Transverse colon (tissue), 4 donors: ENCODE measurements at places on chromosomes 13 and 19.

- DNase-seq: no peak
Observed at GRCh38 chr13:97901716-97902115, 51.8 kb upstream of the IPO5 start.

- DNase-seq: no peak
Observed at GRCh38 chr13:77519808-77520207, 15.7 kb upstream of the SCEL start.

DNA sequence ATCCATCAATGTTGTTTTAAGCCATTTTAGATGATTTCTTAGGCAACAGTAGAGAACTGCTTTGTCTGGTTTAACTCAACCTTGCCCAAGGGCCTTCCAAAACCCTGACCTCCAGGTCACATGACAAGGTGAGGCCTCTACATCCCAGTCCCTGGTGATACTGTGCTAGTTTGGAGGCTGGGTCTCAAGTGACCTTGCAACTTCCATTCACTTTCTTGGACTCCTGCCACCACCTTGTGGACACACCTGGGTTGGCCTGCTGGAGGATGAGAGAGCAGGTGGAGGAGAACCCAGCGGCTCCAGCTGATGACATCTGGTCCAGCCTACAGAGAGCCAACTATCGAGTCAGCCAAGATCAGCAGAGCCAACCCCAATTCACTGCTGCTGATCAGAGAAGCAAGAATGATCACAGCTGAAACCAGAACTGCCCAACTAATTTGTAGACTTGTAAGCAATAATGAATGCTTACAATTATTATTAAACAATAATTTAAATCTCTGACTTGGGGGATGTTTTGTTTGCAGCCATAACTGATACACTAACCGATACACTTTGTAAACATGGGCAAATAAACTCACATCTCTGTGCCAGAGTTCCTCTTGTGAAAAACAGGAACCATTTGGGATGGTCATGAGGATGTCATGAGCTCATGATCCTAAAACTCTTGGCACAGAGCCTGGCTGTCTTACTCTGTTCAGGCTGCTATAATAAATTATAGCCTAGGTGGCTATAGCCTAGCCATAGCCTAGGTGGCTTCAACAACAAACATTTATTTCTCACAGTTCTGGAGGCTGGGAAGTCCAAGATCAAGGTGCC is 11.5 kb downstream of the FAM187B start:
- DNase-seq: peak; percentile 65

DNA sequence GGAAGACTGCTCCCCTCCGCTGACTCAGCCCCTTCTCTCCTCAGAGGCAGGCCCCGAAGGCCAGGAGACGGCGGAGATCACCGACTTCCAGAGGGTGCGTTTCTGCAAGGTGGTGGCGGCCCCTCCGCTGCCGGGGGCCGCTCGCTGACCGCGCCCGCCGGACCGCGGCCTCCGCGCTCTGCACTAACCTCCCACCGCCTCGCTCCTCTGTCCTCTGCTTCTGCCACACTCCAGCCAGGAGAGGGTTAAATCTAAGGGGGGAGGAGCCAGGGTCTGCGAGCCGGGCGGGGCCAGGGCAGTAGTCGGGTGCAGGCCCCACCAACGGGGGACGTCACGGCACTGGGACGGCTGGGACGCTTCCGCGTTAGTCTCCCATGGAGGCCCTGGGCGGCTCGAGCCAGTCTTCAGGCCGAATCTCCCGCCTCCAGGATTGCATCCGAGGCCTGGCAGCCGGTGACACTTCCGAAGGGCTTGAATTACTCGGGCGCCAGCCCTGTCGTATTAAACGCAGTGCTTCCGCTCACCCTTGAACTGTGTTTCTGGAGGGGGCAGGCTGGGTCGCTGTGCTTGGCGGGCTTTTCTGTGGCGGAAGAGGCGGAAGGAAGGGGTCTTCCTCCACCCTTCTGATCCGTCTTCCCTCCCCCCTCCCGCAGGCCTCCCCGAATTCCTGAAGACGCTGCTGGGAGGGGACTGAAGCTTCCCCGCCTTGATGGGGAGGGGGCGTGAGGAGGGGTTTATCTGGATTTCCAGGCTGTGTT is 1.2 kb upstream of the INAFM1 start:
- DNase-seq: peak; percentile 95

DNA sequence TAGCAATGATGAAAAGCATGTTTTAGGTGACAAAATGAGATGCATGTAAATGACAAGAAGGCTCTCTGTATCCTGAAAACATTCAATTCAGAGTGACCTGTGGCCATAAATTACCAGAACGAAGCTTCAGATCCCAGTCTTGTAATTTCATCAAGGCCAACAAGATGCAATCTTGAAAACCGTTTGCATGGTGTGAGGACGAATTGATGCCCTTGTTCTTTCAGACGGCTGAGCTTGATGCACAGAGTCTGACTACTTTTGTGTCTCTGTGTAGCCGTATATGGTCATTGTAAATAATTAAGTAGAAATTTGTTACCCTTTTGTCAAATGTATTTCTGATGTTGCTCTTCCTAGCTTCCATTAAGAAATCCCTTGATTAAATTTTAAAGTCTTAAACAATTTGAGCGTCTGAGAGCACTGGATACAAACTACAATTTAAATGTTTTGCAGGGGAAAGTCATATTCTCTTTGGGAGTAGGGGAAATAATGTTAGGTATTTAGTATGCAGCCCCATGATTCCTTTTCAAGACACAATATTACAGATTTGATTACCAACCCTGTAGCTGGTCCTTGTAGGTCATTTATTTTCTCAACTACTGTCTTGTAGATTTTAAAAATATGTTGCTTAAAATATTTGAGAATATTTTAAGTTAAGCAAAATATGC is 125.8 kb upstream of the PCDH9 start:
- DNase-seq: no peak

DNA sequence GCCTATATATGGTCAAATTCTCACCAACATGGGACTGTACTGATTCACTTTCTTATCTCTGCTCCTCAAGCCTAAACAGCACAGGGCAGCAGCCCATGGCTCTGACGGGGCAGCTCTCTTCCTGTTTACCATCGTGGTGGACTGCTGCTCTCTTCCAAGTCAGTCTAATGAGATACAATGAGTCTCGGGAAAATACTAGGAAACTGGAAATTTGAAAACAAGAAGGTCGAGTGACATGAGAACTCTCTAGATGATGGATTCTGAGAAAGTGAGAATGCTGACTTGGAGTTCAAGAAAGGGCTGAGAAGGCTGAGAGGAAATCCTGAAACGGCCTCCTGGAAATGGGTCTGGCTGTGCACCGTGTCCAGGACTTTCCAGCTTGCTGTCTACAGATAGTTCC is 122.8 kb upstream of the ARGLU1 start:
- no peak for DNase-seq

- DNase-seq: peak; percentile 44
Observed at GRCh38 chr19:49677231-49677900, at the start of gene PRMT1. PRMT1 (plus strand) TSS chr19:49677271; CDS start chr19:49677281, 10 bp downstream.

DNA sequence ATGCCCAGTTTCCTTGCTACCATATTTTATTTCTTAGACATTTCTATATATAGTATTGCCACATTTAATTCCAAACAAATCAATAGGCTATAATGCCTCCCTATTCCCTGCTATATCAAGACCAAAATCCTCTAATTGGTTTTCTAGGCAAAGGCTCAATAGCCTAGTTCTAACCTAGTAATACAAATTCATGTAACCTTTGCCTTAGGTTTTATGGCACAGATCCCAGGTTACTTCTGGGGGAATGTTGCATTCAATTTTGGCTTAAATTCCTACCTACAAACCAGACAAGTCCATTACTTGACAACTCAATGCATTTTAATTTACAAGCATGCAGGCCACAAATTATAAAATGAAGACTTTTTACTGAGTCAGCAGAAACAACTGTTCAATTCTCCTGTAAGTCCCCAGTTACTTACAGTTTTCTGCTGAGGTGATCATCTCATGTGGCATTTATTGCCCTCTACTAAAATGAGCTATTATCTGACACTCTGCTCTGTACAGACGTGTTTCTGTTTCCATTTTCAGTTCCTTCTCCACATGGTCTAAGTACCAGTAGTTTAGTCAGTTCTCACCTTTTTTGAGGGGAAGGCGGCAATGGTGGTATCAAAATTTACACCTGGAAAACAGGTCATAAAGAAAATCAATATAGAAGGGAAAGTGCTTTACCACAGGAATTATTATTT is 11.7 kb downstream of the KCNRG start:
- DNase-seq: no peak

- no peak for DNase-seq
Observed at GRCh38 chr13:85204668-85205344, 594.4 kb downstream of the SLITRK6 start.

- peak; percentile 13 for DNase-seq
Observed at GRCh38 chr13:33610438-33611120, 207.4 kb upstream of the RFC3 start.

GRCh38 chr13:35894636-35895035 is 236.5 kb downstream of the DCLK1 start:
- DNase-seq: no peak

DNA sequence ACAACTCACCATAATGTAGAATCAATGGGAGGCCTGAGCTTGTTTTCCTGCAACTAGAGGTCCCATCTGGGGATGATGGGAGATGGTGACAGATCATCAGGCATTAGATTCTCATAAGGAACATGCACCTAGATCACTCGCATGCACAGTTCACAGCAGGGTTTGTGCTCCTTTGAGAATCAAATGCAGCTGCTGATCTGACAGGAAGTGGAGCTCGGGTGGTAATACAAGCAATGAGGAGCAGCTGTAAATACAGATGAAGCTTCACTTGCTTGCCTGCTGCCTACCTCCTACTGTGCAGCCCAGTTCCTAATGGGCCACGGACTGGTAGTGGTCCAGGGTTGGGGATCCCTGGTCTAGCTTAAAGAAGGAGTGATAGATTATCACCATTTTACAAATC is 33.0 kb downstream of the KPNA3 start:
- DNase-seq: no peak

DNA sequence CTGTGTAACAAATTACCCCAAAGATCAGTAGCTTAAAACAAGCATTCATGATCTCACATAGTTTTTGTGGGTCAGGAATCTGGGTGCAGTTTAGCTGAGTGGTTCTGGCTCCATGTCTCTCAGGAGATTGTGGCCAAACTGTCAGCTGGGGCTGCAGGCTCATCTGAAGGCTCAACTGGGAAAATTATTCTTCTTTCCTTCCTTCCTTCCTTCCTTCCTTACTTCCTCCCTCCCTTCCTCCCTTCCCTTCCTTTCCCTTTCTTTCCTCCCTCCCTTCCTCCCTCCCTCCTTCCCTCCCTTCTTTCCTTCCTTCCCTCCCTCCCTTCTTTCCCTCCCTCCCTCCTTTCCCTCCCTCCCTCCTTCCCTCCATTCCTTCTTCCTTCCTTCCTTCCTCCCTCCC is 8.7 kb upstream of the RFX2 start:
- DNase-seq: no peak

DNA sequence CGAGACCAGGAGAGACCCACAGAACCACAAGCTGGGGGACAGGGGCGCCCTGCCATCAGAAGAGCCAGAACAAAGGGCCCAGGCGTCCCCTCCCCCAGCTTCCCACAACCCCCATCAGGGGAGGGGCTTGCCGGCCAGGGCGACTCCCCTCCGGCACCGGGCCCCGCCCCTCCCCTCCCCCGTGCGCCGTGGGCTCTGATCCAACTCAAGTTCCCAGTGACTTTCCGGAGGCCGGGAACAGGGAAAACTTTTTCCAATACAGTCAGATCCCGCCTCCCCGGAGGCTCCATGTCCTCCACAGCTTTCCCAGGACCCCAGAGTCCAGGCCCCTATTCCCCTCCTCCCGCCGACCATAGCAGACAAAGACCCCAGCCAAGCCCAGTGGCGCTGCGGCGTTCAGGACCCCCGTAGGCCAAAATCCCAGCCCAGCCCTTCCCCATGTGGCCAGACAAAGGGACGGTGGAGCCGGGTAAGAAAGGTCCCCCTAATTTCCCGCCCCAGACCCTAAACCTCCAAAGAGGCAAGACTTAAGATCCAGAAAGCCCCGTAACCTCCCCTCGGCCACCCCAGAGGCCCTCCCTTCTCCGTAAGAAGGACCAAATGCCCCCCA is 673 bp downstream of the TEAD2 start:
- peak; percentile 81 for DNase-seq

GRCh38 chr19:8252922-8253589 is 43.9 kb downstream of the CERS4 start:
- DNase-seq: peak; percentile 86

GRCh38 chr19:35141837-35142605 is 1.0 kb upstream of the FXYD7 start:
- no peak for DNase-seq

GRCh38 chr19:14786421-14786851 is 8.1 kb upstream of the ADGRE2 start:
- DNase-seq: no peak

- DNase-seq: no peak
Observed at GRCh38 chr19:4013886-4014540, 6.5 kb downstream of the PIAS4 start.
